ENCODE measurements at places on chromosomes 2 and 18.

DNA sequence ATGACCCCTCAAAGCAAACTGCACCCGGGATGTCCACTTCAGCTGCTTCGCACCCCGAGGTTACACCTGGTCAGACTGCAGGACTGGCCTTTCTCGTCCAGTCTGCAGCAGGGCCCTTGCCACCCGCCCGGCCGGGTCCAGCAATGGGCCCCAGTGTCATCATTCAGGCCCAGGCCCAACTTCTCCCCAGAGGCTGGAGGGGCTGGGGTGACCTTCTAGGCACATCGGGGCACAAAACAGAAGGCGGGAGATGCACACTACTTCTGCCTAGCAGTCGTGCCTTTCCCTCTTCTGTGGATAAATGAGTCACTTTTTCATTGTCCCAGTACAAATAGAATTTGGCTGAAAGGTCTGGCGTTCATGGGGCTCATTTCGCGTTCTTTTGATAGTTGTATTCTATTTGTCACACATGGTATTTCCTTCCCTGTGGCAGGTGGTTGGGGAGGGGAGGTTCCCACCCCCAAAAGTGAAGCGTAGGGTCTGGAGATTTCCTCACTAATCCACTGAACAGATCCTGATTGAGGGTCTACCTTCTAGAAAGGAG, 56.9 kb upstream of the ID2 start:
- DNase-seq: no peak

GRCh38 chr2:165240916-165241315, 1.7 kb downstream of the SCN2A start:
- DNase-seq: no peak

DNA sequence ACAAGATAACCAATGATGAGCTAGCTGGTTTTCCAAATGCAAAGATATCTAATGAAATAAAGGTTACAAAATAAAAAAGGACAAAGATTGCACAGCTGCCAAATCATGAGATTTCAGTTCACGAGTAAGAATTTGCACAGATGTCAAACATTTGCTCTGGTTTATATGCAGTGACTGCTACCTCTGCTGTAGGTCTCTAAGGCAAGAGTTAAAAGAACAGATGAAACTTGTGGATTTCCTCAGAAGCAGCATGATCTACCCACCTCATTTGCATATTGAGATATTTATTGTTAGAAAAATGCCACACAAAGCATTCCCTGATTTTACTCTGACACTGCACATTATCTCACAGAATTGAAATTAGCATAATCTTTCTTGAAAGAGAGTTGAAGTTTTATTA, 763.2 kb upstream of the ZEB2 start:
- peak; percentile 5 for DNase-seq

GRCh38 chr2:122266636-122267035, 511.2 kb downstream of the TSN start:
- DNase-seq: no peak

DNA sequence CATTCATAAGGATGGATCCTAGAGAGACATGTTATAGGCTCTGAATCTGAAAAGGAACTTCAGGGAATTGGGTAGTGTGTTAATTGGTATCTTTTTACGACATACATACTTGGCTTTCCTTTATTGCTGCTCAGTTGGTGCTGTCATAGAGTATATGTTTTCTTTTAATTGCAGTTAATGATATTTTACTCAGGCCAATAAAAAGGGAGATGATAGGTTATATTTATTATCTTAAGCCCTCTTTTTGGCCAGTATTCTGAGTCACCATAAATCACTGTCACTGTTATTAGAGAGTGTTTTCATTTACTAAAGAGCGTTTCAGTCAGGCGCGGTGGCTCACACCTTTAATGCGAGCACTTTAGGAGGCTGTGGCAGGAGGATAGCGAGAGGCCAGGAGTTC, 47.6 kb downstream of the RALBP1 start:
- DNase-seq: no peak

DNA sequence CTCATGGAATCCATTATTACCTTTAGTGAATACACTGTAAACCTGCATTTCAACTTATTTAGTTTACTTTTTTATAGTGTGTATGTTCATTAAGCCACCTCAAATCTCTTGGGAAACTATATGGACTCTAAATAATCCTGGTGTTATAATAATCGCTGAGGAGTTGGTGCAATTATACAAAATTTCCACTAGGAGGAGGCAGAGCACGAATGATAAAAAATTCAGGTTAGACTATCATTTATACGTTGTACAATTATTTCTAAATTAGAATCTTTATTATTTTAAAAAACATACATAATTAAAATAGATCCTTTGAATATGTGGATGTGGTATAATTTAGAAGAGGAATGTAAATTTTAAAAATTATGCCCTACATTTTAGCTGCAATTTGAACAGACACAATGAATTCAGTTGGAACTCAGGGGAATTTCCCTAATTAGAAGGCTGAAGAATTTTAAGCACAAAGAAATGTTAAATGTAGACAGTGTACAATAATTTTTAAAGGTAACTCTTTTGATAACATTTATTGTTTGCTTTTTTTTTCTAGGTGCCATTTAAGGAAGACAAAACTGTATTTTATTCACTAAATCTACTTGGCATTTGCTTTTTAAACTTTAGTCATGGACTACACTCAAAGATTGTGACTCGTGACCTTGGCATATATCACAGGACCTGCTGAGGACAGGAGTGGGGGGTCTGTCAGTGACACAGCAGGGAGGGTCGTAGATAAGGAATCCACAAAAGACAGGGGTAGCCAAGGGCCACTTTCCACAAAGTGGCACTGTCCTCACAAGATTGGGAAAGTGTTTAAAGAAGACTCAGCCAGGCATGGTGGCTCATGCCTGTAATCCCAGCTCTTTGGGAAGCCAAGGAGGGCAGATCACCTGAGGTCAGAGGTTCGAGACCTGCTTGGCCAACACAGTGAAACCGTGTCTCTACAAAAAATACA, 45.5 kb downstream of the RAB12 start:
- DNase-seq: peak; percentile 52

- DNase-seq: no peak
Measured at GRCh38 chr18:45635893-45636509, 20.7 kb downstream of the SLC14A2 start.

DNA sequence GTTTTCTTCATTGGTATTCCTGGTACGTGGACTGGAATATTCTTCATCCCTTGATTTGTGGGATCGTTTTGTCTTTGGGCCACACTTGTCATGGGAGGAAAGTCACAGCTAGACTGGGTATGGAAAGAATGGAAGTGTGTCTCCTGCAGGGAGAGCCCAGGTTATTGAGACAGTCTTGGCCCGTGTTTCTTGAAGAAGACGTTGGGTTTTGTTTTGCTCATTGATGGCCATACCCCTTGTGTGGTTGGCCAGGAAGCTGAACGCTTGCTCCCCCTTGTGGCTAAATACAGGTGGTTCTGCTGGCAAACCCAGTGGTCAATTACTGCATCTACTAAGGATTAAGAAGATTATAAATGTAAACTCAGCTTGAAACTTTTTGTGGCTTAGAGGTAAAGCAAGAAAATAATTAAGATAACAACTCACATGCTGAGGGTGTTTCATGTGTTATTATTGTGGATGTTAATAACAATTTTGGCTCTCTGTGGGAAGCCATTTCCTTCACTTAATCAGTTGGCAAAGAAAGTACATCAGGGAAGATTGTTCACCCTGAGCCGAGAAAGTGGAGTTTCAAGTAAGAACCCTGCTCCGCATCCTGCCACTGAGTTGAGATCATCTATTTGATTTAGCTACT, 91.8 kb downstream of the NEDD4L start:
- peak; percentile 94 for DNase-seq

- no peak for DNase-seq
Measured at GRCh38 chr2:128406736-128407554, 88.3 kb upstream of the HS6ST1 start.

GRCh38 chr2:181812106-181812743, 79.3 kb upstream of the ITPRID2 start:
- DNase-seq: no peak

- DNase-seq: peak; percentile 9
Measured at GRCh38 chr2:117956036-117956796, 57.7 kb downstream of the CCDC93 start.

GRCh38 chr18:4878480-4878879, 318.6 kb downstream of the AKAIN1 start:
- no peak for DNase-seq

DNA sequence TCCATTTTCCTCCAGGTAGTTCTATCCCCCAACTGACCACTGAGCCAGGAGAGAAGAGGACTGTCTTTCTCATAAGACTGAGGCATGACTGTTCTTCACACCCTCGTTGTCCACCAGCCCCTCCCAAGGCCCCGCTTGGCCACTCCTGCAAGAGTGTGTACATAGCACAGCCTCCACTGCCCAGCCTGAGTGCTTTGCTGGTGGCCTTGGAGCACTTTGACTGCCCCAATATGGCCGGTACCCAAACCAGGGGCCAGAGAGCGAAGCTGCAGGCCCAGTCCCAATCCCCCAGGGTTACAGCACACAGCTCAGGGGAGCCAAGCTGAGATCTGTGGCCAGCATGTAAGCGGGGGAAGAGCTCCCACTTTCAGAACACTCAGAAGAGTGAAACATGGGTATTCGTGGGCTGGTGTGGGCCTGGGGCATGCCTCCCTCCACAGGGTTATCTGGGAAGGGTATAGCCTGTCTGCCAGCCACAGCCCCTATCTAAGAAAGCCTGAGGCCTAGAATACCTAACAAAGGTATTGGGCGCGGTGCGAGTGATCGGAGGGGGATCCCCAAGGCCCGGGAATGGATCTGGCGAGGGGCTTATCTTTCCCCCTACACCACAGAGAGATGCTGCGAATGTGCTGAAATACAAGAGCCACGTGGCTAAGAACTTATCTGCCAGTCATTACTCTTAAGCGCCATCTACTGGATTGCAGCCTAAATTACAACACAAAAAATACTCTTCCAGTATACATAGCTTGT, 163.8 kb downstream of the WDPCP start:
- DNase-seq: peak; percentile 83

- no peak for DNase-seq
Measured at GRCh38 chr18:77876319-77876865, 626.7 kb downstream of the GALR1 start.

- no peak for DNase-seq
Measured at GRCh38 chr2:154350911-154351310, 347.6 kb upstream of the KCNJ3 start.

- DNase-seq: no peak
Measured at GRCh38 chr2:223811757-223812156, 25.6 kb downstream of the AP1S3 start.

GRCh38 chr2:201404699-201405280, 46.5 kb downstream of the TRAK2 start:
- no peak for DNase-seq

DNA sequence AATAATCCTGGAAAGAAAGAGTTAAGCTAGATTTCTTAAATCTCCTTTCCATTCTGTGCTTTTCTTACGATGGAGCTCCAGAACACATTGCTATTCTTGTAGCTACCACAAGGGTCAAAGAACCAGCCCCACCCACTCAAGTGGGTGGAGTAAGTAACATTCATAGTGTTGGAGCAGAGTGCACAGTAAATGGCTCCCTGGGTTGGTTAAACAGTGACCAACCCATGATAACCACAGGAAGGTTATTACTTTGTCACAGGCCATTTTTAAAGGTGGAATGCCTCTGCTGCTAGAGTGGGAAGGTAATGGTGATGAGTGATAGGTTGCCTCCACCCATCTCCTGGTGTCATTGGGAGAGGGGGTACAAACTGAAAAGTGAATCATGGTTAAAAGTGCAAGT, 13.9 kb downstream of the ARPC2 start:
- DNase-seq: peak; percentile 67

DNA sequence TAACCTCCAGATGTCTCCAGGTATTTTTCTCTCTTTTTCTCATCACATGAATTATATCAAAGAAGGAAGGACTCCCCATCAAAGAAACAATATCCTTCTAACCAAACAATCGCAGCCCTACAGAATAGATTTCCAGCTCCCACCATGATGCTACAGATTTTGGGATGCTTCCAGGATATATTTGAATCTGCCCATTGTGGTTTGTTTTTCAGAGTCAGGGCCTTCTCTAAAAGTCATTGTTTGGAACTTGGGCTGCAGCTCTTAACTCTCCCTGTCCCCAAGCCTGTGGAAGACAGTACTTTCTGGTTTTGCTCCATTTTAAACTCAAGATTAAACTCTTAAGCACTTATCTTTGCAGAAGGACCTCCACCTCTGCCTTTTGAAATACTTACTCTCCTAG, 223.2 kb downstream of the PMAIP1 start:
- no peak for DNase-seq

DNA sequence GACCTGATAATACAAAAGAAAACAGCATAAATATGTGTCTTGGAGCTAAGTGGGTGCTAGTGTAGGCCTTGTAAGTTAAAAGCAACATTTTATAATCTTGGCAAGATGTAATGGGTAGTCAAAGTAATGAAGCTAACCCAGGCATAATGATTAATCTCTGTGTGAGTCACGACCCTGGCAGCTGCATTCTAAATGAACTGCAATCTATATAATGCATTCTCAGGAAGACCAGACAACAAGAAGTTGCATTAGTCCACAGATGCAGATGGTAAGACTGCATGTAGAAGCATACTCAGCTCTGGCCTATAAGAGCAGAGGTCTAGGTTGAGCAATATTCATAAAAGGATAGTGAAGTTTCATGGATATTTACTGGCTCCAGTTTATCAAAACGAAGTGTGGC, 85.6 kb upstream of the ETAA1 start:
- no peak for DNase-seq

DNA sequence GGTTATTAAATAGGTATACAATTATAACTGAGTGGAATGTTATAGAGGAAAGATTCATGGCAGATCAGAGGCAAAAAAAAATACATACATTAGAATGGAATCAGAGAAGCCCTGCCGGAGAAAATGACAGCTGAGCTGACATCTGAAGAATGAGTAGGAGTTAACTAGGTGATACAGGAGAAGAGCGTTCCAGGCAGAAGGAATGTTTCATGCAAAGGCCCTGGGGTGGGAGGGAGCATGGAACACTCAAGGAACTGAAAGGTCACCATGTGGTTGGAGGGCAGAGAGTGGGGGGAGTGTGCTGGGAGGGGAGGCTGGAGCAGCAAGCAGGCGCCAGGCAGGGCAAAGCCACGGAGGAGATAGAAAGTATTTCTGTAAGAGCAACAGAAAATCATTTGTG, 31.6 kb upstream of the CDK5R2 start:
- DNase-seq: no peak

DNA sequence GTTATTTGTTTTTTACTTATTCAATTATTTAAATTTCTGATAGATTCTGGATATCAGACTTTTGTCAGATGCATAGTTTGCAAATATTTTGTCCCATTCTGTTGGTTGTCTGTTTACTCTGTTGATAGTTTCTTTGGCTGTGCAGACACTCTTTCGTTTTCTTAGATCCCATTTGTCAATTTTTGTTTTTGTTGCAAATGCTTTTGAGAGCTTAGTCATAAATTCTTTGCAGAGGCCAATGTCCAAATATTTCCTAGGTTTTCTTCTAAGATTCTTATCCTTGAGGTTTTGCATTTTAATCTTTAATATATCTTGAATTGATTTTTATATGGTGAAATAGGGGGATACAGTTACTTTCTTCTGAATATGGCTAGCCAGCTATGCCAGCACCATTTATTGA, 112.7 kb upstream of the SESTD1 start:
- DNase-seq: no peak

- no peak for DNase-seq
Measured at GRCh38 chr2:71498261-71498701, 44.9 kb downstream of the DYSF start.
